ENCODE measurements at places on chromosomes 7 and 10. TPM values are rescaled to one million over a fixed set of nuclear protein-coding genes. Genes with fewer than 3 reads are reported as not detected.

GRCh38 chr10:44723619-44724325 is 187.4 kb upstream of the TMEM72 start:
- DNase-seq, result no peak

GRCh38 chr10:132875435-132875834 is 66.9 kb downstream of the CFAP46 start:
- DNase-seq, result no peak

DNA sequence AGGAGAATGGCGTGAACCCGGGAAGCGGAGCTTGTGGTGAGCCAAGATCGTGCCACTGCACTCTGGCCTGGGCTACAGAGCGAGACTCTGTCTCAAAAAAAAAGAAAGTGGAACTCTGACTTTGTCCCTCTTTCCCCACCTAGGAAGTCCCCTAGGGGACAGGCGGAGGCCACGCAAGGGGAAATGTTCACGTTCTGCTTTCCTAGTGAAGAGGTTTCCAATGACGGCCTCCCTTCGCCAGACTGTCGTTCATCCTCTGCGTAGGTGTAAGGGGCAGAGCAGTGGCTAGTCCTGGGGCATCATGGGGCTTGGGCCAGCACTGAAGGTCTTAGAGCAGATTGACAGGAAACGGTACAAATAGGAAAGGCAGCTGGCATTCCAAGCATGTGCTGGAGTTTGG is 30.6 kb downstream of the SUFU start:
- no peak for DNase-seq

GRCh38 chr7:138400400-138400886 is 59.6 kb upstream of the TRIM24 start:
- DNase-seq, result no peak

DNA sequence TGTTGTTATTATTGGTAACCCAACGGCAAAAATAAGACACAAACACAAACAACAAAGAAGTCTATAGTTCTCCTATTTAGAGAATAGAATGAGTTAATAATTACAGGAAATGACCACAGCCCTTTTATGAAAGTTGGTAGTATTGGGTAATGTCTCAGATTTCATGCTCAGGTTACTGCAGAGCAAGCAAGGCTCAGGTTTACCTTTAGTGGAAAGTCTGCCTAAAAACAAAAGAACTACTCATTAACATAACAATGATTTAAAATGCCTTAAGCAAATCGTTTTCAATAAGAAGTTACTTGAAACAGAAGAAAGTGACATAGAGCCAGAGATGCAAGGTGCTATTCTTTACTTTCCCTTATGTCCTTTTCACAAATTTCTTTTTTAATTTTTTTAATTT is 441.2 kb downstream of the PLXDC2 start:
- DNase-seq, result no peak

Gene ADCYAP1R1
- total RNA-seq, result 1.5 TPM

Measured in left colon (tissue), 2 donors.